ENCODE measurements at places on chromosomes 1 and 21. TPM values are rescaled to one million over a fixed set of nuclear protein-coding genes. Genes with fewer than 3 reads are reported as not detected.

The CD53 gene
- not detected for total RNA-seq

The TRNP1 gene
- 22.8 TPM for total RNA-seq

The TRIM58 gene
- under 0.01 TPM for total RNA-seq

The RBM15 gene
- total RNA-seq, result 38.4 TPM

The GBP6 gene
- not detected for total RNA-seq

The DNAJC28 gene
- 0.94 TPM for total RNA-seq

The ASTN1 gene
- not detected for total RNA-seq

The AGPAT3 gene
- 26.6 TPM for total RNA-seq

The OR2T33 gene
- total RNA-seq, result not detected

The ADPRS gene
- total RNA-seq, result 33.1 TPM

The LRRC71 gene
- total RNA-seq, result 0.36 TPM

All from endothelial cell of coronary artery (primary cell).